RCC 7860 (cell line): ENCODE measurements at places on chromosomes 11 and 22.

DNA sequence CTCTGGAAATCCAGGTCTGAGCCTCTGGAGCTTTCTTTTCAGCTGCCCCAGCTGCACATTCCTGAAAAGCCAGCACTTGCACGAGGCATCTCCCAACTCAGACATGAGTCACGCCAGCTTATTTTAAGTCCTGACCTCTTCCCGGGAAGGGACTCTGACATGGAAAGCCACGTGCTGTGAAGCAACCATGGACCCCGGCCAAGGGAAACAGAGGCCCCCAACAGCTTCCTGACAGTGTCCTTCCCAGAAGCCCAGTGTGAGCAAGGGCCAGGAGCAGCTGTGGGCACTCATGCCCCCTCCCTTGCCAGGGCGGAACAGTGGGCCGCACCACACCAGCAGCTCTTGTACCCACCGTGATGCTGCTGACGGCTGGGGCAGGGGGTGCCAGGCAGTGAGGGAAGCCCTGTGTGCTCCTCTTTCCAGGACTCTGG, 118.8 kb upstream of the CADM1 start:
- peak; percentile 88 for DNase-seq

- no peak for DNase-seq
Measured at GRCh38 chr11:118956847-118957469, 860 bp downstream of the UPK2 start.

DNA sequence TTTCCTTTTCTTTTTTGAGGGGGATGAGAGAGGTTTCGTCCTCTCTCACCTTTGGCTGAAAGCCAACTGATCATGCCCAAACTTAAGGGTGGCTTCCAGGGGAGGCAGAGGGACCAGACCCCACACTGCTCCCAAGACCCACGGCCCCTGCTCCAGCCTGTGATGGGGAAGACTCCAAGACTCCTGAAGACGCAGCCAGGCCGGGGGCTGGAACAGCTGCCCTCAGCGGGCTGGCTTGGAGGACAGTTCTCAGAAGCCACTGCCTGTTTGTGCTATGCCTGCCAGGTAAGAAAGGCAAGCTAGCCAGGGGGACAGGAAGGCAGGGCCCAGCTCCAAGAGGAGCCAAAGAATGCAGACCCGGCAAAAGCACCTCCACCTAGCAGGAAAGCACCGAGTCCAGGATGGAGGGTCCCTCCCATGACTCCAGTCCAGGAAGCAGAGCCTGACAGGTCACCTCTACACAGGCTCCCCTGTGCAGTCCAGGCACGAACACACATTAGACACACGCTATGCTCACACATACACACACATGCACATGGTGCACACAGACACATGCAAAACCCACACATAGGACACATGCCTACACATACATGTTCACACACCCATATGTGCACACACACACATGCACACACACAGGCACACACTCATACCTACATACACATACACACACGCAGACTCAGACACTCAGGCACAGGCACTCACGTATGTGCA, 31.3 kb downstream of the GNB1L start:
- DNase-seq: no peak

DNA sequence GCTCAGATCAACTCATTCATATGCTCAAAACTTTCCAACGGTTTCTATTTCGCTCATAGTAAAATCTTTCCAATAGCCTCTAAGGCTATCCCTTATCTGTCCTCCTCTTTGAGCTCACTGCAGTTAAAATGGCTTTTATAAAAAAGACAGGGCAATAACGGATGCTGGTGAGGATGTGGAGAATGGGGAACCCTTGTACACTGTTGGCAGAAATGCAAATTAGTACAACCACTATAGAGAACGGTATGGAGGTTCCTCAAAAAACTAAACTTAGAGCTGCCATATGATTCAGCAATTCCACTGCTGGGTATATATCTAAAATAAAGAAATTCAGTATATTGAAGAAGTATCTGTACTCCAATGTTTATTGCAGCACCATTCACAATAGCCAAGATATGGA, 345.6 kb downstream of the DLG2 start:
- DNase-seq: no peak

DNA sequence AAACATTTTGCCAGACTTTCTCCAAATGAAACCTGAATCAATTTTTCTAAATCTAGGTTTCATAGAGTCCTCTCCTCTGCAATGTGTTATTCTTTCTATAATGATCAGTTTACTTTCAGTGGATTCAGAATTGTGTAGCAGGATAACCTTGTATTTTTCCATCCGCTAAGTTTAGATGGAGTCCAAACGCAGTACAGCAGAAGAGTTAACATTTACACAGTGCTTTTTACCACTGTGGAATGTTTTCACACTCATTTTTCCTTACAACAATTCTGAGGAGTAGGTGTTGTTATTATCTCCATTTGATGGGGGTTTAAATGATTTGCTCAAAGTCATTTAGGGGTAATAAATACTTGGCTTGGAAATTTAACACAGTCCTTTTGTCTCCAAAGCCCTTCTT, 9.6 kb downstream of the RAG1 start:
- no peak for DNase-seq

DNA sequence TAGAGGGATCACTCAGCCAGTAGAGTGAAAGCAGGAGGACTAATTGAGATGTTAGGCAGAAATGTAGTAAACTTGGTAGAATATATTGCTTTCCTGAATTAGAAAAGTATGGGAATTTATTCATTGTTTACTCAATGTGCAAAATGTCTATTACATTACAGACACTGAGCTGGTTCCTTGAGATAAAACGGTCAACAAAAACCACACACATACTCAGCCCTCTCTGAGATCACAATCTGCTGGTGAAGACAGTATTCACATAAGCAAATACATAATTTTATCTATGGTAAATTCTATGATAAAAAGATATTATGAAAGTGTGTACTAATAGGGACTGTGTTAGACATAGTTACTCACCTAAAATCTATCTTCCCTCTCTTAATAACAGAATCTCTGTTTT, 833.5 kb downstream of the KCNA4 start:
- no peak for DNase-seq

- no peak for DNase-seq
Measured at GRCh38 chr22:45284705-45285262, at the start of gene UPK3A. UPK3A (plus strand) TSS chr22:45284949; CDS start chr22:45285014, 65 bp downstream.

DNA sequence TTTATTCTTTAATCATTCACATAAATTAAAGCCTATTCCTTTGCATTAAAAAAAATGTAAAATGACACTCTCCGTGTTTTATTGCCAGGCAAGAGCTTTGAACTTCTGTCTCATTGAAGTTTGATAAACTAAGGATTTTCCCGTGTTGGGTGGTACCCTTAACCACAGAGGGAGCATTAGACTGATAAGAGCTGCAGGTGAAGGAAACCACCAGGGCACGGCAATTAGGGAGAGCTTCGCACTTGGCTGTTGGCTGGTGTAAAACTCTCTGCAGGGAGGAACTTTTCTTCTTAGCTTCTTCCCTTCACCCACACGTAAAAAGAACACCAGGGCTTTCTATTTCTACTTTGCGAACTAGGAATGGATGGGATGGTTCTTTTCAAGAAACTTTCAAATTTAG, 47.0 kb downstream of the CSTPP1 start:
- DNase-seq: no peak

DNA sequence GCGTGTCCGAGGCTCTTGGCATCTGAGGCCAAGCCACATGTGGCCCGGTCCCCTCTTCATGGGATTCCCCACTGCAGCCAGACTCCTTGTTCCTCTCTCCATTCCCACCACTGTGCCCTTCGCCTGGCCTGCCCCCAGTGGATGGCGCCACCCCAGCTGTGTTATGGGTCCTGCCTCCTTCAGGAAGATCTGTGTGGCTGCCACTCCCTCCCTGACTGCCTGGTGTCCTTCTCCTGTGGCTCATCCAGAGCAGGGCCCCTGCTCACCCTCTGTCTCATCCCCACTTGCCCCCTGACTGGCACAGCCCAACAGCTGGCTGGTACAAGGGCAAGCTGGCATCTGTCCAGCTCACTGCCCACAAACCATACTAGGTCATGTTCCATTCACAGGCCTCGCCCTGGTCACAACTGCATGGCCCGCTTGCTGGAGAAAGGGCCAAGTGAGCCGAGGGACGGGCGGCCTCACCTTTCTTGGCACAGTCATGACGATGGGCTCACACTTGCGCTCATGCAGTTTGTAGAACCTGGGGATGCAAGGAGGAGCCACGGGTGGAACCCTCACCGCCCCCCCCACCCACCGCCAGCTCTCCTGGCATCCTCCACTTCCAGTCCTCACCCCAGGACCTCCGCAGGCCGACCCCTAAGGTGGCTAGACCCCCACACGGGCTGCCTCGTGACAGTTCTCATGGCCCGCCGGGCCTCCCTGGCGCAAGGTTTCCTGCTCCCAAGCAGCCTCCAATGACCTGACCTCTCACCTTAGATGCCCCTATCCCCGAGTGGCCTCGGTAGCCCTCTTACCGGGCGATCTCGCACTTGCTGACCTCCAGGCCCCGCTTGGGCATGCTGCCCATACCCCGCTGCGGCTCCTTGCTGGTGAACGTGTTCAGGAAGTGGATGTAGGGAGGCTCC, 2.1 kb upstream of the PTPRCAP start:
- DNase-seq: peak; percentile 33

GRCh38 chr11:9577556-9577955, 4.1 kb downstream of the WEE1 start:
- DNase-seq: no peak
